ENCODE measurements at places on chromosomes 1 and 21.

DNA sequence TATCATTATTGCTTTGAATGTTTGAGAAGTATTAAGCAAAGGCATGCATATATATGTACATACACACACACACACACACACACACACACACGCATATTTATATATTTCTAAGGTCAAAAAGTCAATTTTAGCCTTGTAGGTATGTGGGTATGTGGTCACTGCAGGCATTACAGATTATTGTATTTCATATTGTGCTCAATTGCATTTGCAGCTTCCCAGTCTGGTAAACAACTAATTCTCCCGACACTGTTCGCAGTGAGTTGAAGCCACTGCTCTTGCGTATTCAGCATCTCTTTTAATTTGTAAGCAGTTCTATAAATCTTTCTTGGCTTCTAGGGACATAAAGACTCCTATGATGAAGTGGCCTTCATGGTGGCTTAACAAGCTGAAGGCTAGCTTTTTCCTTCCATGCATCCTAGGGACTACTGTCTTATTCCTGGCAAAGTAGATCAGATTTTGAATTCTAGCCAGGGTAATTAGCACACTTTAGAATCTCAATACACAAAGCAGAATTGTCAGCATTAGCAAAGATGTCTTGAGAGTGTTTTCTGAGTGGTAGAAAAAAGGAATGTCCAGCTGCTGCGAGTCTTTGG, 368.6 kb upstream of the NEGR1 start:
- no peak for DNase-seq

- no peak for DNase-seq
Measured at GRCh38 chr1:199279067-199279466, 640.2 kb downstream of the PTPRC start.

DNA sequence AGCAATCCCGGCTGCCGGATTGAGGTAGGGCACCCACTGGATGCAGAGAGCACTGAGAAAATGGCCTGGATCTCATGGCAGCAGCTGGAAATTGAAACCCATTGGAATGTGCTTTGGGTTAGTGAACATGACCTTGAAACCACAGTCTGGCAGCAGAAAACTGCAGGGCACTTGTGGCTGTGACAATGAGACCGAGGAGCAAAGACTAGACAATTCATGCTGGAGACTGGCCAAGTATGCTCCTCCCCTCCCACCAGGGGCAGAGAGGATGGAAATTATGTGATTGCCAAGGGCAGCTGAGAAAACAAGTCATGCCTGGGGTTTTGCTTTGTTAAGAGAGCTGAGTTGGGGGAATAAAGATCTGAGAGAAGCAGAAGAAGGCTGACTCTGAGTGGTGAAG, 60.7 kb downstream of the ZNF697 start:
- DNase-seq, result no peak

GRCh38 chr1:31639543-31639942, 5.1 kb downstream of the PEF1 start:
- no peak for DNase-seq

DNA sequence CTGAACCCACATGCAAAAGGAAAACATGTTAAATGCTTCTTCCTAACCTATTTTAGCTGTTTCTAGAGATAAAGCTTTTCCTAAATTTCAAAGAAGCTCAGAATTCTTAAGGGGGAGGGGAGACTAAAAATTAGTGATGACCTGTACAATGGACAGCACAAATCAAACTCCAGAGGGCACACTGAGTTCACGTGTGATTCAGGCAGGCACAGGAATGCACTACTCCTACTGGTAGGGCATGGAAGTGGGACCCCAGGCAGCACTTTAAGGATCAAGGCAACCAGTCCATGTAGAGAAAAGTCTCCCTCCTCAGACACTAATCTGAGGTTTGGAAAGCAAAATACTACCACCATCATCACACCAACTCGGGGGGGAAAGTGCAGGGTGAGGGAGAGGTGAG, 31.3 kb upstream of the CLCA4 start:
- DNase-seq, result no peak

DNA sequence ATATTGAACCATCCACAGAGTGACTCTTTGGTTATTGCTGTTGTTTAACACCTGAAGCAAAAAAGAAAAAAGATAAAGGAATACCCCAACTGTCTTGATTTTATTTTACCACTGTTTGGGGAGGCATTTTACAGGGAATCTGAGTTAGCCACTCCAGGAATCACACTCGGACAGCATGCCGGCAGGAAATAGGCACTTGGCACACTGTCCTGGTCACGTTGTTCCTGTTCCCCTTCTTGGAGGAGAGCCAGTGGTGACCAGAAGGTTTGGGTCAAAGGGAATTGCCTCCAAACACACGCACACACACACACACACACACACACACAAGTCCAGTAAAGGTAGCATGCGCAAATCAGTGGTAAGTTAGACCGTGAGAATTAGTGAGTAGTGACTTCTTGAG, 13.8 kb downstream of the RGS4 start:
- no peak for DNase-seq

- no peak for DNase-seq
Measured at GRCh38 chr1:87841332-87841731, 512.7 kb downstream of the LMO4 start.

- no peak for DNase-seq
Measured at GRCh38 chr1:243582326-243582725, 267.7 kb downstream of the AKT3 start.

GRCh38 chr1:239126884-239127283, 259.5 kb upstream of the CHRM3 start:
- DNase-seq, result no peak

- peak; percentile 93 for DNase-seq
Measured at GRCh38 chr1:228463559-228464455, 23.4 kb upstream of the RNF187 start.

DNA sequence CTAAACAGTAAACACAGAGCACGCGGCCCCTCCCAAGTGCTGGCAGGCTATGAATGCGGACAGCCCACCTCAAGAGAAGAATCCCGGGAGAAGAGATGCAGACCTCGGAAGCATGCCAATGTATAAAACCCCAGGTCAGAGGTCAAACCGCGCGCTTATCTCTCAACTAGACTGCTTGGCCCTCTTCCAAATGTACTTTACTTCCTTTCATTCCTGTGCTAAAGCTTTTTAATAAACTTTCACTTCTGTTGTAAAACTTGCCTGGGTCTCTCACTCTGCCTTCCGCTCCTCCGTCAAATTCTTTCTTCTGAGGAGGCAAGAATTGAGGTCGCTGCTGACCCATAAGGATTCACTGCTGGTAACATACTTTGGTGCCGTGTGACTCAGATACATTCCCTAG, 216.0 kb downstream of the S1PR1 start:
- no peak for DNase-seq

GRCh38 chr1:235331401-235331800, 3.0 kb downstream of the GGPS1 start:
- no peak for DNase-seq

- no peak for DNase-seq
Measured at GRCh38 chr1:52651904-52652303, 18.9 kb downstream of the SHISAL2A start.

DNA sequence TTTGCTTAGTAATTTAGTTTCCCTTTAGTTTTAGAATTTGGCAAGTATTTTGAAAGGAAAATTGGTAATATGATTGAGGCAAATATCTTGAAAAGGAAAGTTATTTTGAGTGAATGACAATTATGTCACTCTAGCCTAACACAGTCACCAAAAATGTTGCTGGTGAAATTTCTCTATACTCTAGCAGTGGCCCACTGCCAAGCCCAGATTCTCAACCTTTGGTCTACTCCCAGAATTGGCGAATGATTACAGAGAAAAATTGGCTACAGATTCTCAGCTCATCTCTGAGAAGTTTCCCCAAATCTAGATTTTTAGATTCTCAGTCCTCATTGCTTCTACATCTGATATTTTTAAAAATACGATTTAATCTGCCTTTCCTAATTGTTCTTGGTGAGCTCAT, 84.9 kb downstream of the PIGK start:
- DNase-seq, result no peak

DNA sequence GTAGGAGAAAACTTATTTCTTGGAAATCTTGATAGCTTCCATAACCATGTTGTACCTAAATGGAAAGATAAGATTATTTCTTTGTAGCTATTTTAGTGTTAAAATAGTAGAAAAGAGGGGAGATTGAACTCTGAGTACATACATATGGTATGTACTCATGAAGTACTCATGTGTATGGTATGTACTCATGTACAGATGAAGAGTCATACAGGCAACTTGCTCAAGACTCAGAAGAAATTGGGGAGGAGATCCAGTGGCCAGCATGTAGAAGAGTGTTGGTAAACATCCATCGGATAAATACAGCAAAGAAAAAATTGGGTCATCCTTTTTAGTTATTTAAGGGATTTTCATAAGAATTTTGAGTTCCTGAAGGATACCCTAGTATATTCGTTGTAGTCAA, 29.0 kb downstream of the MDM4 start:
- DNase-seq, result no peak

- no peak for DNase-seq
Measured at GRCh38 chr1:85358702-85359438, 82.4 kb upstream of the BCL10 start.

- no peak for DNase-seq
Measured at GRCh38 chr1:245682638-245683628, 528.1 kb downstream of the KIF26B start.

GRCh38 chr1:161207173-161207572, 5.0 kb downstream of the NDUFS2 start:
- DNase-seq, result no peak

GRCh38 chr21:44456915-44457736, 1.8 kb downstream of the LRRC3 start:
- no peak for DNase-seq

- DNase-seq, result no peak
Measured at GRCh38 chr1:53311702-53312305, 16.1 kb downstream of the LRP8 start.

DNA sequence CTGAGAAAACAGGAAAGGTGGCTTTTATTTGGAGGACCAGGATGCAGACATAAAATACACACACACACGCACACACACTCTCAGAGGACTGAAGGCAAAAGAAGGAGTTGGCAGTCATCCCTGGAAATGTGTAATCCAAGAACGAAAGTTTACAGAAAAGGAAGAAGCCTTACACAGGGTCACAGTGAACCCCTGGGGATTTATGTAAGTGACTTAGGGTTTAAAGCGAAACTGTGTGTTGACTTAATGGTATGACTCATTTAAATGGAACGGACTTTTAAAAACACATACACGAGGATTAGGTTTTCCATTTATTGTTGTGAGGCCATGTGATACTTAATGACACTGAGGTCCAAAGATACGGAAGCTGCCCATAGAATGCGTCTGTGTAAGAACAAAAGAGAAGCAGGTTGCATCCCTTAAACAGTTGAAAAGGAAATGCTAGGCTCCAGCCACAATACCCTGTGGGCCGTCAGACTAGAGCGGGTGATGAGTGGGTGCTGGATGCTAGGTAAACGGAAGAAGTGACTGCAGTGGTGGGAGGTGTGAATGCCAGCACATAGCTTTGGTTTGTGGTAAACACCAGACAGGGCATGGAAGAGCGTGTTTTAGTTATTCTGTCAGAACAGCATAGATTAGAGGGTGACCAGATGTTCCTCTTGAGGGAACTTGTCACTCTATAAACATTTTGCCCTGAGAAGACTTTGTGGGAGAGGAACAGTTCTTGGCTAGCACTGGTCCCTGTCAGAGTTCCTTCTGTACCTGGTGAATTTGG, 21.6 kb upstream of the BCL10 start:
- DNase-seq, result peak; percentile 91

All from activated CD4-positive, alpha-beta T cell treated with anti-CD3 and anti-CD28 coated beads, Interleukin-2, Interleukin-6, amounts not matched to agents 100 ng/mL and 50 ng/mL, durations not matched to agents 16 hours and 8 hours (primary cell).